ENCODE measurements at places on chromosomes 3 and 15.

DNA sequence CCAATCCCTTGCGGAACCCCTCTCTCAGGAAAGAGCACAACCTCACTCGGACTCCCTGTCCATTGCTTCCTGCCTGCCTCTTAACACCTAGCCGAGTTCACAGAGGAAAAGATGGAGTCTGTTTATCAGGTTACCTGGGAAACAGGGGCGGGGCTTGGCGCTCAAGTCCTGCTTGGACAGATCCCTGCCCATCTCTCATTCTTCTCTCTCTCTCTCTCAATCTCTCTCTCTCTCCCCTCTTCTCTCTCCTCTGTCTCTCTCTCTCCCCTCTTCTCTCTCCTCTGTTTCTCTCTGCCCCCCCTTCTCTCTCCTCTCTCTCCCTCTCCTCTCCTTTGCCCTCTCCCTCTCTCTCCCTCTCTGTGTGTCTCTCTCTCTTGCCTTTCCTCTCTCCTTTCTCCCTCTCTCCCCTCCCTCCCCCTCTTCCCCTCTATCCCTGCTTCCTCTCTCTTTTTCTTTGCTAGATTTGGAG lies at the start of gene EFHB:
Gene EFHB (minus strand): TSS at position 120 of the 469 bp plus-strand sequence. CDS start 199 bp downstream, outside the sequence.
- DNase-seq = no peak

DNA sequence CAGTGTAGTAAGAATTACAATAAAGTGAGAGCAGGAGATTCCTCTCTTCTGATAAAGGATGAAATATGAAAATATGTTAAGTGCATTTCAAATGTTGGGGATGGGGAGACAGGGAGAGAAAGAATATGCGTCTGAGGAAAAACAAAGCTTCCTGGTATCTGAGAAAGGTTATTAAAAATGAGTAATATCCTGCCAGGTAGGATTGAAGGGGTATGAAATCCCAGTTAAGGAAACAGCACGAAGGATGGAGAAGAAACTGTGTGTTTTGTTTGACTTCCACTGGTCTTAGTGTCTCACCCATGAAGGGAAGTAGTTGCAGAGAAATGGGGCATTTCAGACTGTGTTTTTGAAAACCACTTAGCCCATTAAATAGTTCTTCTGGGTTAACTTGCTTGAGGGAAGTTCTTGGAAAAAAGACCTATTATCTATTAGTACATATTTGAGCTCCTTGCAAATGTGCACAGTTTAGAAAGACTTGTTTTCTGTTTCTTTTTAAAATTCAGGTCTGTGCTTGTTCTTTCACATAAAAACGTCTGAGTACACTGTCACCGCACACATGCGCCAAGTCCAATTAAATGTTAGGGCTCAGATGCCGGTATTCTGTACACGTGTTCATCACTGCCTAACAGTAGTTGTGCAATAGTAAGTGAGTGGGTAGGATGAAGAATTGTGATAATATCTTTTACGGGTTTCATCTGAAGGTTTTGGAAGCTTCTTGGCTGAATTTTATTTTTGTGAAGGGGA lies 196.1 kb upstream of the P2RY1 start:
- DNase-seq = no peak

DNA sequence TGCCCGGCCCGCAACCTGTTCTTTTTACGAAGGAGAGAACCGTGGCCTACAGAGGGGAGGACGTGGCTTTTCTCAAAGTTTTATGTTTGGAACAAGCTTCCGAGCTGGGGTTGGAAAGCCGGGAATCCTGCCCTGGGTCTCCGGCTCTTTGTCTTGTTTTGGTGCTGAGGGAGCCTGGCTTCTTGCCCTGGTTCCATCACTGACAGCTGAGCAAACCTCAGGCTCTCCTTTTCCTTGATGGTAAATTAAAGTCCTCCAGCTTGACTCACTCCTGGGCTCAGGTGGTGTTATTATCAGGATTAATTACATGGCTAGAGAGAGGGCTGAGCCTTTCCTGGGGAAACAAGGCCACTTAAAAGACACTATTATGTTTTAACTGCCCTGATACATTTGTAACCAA lies 289.5 kb upstream of the RGMA start:
- DNase-seq = no peak

DNA sequence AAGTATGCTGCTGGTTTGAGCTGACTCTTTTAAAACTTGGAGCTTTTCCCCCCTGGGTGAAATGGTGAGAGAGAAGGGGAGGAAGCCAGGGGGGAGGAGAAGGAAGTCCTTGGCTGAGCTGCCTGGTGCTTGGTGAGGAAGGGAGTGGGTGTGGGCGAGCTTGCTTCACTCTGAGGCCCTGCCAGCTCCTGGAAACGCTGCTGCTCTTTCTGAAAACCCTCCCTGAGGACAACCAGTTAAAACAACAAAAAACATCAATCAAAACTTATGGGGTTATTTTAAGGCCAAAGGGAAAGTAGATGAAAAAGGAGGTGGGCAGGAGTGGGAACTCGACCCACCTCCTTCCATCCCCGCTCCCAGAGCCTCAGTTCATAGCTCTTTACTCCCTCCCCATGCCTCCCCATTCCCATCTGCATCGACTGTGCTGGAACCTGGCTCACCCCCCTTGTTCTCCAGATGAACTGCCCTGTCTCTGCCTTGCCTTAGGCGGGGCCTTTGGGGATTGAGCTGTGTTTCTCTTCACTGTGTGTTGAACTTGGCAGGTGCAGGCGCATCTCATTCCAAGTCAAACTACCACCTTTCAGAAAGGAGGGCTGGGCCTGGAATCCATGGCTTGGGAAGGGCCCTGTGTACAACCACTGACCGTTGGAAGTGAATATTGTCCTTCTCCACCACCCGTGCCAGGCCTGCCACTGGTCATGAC lies 166.1 kb downstream of the ZNF621 start:
- DNase-seq = no peak

DNA sequence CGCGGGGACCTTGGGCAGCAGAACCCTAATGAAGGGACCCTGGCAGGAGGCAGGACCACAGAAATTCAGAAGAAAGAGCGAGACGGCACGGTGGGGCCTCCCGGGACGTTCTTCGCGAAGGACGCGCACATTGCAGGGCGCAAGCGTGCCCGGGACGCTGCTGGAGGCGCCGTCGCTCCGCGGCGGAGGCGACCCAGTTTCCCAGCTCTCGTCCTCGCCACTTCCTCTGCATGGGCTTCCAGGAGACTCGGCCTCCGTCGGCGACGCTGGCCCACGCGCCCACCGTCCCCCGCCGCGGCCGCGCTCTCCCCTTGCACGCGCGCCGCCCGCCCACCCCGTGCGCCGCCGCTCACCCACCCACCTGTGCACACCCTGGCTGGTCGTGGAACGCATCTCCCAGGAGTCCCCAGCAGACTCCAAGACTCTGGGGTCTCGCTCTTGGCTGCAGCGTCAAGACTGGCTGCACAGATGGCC lies 31.8 kb upstream of the SMAD3 start:
- DNase-seq = peak; percentile 22

DNA sequence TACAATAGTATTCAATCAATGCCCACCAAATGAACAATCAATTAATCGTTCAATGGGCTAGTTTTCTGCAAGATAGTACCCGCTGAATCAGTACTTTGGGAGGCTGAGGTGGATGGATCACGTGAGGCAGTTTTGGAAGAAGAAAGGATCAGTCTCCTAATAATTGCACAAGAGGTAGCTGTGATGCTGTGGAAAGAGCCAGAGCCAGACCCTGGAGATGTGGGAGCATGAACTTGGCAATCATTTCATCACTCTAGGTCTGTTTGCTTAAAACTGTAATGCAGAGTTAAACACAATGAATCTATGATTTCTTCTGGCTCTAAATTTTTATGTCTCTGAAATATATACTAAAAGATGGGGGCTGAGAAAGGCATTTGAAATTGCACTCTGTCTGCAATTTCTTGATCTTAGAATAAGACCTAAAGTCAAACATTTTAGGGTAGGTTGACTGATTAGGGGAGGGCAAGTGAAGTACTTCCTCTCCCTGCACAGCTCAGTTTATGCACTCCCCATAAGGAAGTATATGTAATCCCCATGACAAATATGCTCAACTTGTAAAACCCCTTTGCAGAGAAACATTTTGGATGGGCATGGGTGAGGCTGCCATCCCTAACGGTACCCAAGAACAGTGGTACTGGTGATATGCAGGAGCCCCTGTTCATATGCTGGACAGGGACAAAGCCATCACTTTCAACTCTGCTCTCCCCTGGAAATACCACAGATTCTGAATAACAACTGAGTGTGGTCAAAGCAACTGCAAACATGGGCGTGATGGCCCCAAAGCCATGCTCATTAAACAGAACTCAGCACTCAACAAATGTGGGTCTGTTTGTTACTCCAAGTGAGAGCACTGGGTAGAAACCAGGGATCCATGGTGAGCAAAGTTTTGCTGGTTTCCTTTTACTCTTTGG lies 28.6 kb upstream of the SPATA12 start:
- DNase-seq = no peak

DNA sequence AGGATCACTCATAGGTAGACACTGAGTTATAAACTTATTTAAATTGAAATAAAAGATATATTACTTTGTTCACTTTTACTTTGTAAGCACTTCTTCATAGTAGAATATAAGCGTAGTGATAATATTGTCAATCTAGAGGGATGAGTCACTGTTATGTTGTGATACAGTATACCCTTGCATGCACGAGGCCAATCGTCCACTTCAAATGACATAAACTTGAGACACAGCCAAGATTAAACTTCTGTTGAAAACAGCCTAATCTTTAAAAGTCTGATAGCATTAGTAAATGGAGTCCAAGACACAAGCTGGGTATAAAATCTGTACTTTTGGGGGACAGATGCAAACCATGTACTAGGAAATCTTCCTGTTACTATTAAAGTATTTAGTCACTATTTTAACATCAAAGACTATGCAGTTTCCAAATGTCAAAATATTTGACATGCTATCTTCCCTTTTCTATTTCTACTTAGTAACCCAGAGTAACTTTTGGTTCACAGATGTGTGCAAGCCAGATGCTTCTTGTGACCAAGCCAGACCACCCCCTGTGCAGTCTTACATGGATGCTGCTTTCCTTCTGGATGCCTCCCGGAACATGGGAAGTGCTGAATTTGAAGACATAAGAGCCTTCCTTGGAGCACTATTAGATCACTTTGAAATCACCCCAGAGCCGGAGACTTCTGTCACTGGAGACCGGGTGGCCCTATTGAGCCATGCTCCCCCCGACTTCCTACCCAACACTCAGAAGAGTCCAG lies 85.3 kb downstream of the PIK3R4 start:
- DNase-seq = no peak

DNA sequence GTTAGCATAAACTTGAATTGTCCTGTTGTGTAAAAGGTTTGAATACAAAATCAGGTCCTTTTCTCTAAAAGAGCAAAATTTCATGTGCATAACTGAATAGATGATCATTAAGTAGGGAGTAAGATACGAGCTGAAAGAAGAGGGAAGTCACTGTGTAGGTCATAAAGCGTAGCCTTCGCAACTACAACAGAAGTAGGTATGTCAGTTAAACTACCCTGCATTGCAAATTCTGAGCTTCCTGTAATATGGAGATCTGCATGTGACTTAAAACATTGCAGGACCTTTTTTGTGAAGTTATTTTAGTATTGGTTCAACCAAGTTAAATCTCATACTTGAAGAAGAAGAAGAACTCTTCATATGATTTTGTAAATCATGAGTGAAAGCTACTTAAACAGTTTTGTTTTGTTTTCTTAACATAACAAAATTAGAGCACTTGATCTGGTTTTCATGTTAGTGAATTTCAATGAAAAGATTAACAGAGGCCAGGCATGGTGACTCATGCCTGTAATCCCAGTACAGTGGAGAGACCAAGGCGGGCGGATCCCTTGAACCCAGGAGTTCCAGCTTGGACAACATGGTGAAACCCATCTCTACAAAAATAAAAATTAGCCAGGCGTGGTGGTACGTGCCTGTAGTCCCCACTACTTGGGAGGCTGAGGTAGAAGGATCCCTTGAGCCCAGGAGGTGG lies 26.4 kb downstream of the ARMC8 start:
- DNase-seq = no peak

DNA sequence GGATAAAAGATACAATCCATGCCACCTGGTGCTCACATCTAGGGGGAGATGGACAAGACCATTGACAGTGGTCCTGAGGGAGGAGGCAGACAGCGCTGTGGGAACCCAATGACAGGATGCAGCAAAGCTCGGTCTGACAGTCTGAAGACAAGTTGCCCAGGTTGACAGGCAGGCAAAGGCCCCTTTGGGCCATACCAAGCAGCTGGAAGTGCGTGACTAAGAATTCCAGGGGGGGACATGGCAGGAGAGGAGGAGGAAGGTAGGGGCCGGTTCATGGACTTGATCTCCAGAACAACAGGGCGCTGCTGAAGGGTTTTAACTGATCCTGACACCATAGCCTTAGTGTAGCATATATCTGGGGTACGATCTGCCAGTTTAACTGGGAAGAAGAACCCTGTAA lies 83.4 kb downstream of the RPLP1 start:
- DNase-seq = no peak

DNA sequence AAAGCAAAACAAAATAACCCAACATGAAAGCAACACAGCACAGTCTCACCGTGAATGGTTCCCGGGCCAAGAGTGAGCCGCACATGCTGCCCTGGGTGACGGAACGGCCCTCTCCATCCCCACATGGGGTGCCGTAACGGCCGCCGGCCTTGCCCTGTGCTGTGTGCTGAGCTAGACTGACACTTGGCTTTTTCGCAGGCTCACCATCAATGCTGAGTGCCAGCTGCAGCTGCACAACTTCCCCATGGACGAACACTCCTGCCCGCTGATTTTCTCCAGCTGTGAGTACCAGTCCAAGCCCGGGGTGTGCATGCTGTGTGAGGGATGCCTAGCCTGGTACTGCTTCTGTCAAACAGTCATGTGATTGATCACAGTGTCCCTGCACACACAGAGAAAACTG lies 357.6 kb downstream of the GABRG3 start:
- no peak for DNase-seq

GRCh38 chr15:78350058-78350457 lies 9.9 kb downstream of the CRABP1 start:
- DNase-seq = no peak

DNA sequence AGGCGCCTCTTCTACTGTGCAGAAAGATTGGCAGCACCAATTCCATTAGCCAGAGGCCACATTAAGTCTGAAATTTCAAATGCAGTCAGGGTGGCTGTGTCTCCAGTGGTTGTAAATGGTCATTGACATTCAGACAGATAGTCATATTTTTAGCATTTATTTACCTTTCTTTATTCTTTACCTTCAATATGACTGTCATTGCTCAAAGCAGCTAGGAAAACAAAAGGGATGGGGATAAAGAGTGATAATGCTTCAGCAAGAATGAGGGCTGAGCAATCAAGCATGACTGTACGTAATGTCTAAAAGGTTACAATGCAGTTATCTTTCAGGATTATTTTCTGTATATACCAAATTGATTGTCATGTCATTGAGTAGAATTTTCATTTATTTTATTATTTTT lies 360.4 kb downstream of the EFHB start:
- DNase-seq = no peak

DNA sequence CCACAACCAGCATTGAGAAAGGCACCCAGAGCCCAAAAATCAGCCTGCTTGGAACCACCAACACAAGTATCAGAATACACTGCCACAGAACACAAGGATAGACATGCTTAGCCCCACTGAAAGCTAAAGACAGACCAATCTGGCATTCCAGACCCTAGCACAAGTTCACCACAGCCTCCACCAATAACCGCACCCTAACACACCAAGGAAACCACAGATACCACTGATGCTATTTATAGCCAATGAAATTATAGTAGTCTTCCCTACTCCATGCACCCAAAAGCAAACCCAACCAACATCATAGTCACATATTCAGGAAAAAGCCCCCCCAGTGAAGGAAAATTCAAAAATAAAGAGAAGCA lies 83.9 kb upstream of the STT3B start:
- no peak for DNase-seq
